ENCODE measurements at places on chromosomes 5 and 9. TPM values are rescaled to one million over a fixed set of nuclear protein-coding genes. Genes with fewer than 3 reads are reported as not detected.

Gene STPG3
- not detected for total RNA-seq

Gene TXN
- 38.3 TPM for total RNA-seq

Gene IFNE
- total RNA-seq, result 0.16 TPM

Gene GPR150
- 2.1 TPM for total RNA-seq

Gene CARTPT
- not detected for total RNA-seq

Gene LEAP2
- 1.3 TPM for total RNA-seq

Gene OR1L8
- total RNA-seq, result 0.35 TPM

Gene BHMT2
- total RNA-seq, result not detected

Gene LHFPL2
- 0.19 TPM for total RNA-seq

Gene SPEF2
- 11.3 TPM for total RNA-seq

Gene ADAMTSL2
- 0.16 TPM for total RNA-seq

Gene IFNA21
- not detected for total RNA-seq

Gene ORM2
- total RNA-seq, result 1.4 TPM

Gene WNT8A
- not detected for total RNA-seq

Gene PCDHA12
- total RNA-seq, result not detected

Gene PTPDC1
- total RNA-seq, result 5.3 TPM

Gene SYNPO
- 0.43 TPM for total RNA-seq

Gene AQP7
- total RNA-seq, result 0.44 TPM

Gene CYSRT1
- total RNA-seq, result 0.32 TPM

Gene RNF208
- 1.5 TPM for total RNA-seq

Gene PCDHA8
- not detected for total RNA-seq

Gene SEMA6A
- total RNA-seq, result 0.79 TPM

Gene LVRN
- total RNA-seq, result not detected

Gene FBN2
- not detected for total RNA-seq

Gene CCDC152
- total RNA-seq, result 3.6 TPM

Gene PIP5KL1
- 2.6 TPM for total RNA-seq

Gene LCN1
- not detected for total RNA-seq

Gene MCCC2
- 32.1 TPM for total RNA-seq

Gene RANBP6
- 30.7 TPM for total RNA-seq

Gene SIT1
- 34.9 TPM for total RNA-seq

Gene GCNT4
- total RNA-seq, result 11.5 TPM

Gene URM1
- 52.5 TPM for total RNA-seq

Gene TXNDC8
- not detected for total RNA-seq

Gene RRAGA
- 55.3 TPM for total RNA-seq

Gene RGS7BP
- not detected for total RNA-seq

Gene FAT2
- total RNA-seq, result not detected

Gene ENTPD2
- total RNA-seq, result not detected
